ENCODE measurements at places on chromosomes 5 and 9.
A peak's percentile ranks its signal among the peaks of the same experiment; 100 is the strongest.

- no peaks in the 10 kb centered on the region for H3K27me3 ChIP-seq
- H3K4me3 ChIP-seq, result no peak overlapping the region
- no peaks in the 10 kb centered on the region for H3K4me1 ChIP-seq
These were observed 14.7 kb downstream of the CD74 start for GRCh38 chr5:150397782-150398721.

GRCh38 chr9:114989600-114990410 lies 59.4 kb upstream of the TNFSF8 start:
- H3K4me1 ChIP-seq, result no peaks in the 10 kb centered on the region
- H3K36me3 ChIP-seq, result no peaks in the 10 kb centered on the region
- H3K27ac ChIP-seq, result no peak overlapping the region
- DNase-seq, result no peak
- no peak overlapping the region for H3K4me3 ChIP-seq
- H3K27me3 ChIP-seq, result peaks cover 23% of the 10 kb centered on the region

- H3K36me3 ChIP-seq, result no peaks in the 10 kb centered on the region
- no peak overlapping the region for H3K27ac ChIP-seq
- no peak for DNase-seq
These were observed 251.8 kb downstream of the PBX3 start for GRCh38 chr9:125998837-125999503.

GRCh38 chr9:93896093-93896492 lies 59.1 kb downstream of the BARX1 start:
- no peaks in the 10 kb centered on the region for H3K36me3 ChIP-seq
- H3K4me1 ChIP-seq, result no peaks in the 10 kb centered on the region
- H3K27ac ChIP-seq, result no peak overlapping the region
- no peak for DNase-seq

DNA sequence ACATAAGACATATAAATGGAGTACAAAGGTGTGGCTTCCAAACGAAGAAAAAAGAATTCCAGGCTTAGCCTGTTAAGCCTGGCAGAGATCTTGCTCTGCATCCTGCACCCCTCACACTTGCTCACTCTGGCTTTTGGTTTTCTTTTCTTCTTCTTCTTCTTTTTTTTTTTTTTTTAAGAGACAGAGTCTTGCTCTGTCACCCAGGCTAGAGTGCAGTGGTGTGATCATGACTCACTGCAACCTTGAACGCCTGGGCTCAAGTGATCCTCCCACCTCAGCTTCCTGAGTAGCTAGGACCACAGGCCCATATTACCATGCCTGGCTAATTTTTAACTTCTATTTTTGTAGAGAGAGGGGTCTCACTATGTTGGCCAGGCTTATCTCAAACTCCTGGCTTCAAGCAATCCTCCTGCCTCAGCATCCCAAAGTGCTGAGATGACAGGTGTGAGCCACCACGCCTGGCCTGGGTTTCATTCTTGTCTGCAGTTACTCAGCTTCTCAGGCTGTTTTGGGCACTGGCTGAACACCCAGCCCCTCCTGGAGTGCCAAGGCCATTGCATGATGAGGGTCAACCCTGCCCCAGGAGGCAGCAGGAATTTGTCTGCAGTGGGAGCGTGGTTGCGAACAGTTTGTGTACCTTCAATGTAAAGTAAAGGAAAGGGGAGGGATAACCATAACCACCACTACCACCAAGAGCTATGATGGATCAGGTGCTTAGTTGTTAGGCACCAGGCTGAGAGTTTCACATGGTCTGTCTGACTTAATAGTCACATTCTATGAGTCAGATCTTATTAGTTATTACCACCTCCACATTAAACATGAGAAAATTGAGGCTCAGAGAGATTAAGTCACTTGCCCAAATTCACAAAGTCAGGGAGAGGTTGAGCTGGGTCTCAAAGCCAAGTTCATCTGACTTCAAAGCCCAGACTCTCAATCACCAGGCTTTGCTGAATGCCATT lies 219.2 kb upstream of the PANK3 start:
- no peaks in the 10 kb centered on the region for H3K27me3 ChIP-seq
- no peaks in the 10 kb centered on the region for H3K36me3 ChIP-seq
- no peaks in the 10 kb centered on the region for H3K4me1 ChIP-seq

DNA sequence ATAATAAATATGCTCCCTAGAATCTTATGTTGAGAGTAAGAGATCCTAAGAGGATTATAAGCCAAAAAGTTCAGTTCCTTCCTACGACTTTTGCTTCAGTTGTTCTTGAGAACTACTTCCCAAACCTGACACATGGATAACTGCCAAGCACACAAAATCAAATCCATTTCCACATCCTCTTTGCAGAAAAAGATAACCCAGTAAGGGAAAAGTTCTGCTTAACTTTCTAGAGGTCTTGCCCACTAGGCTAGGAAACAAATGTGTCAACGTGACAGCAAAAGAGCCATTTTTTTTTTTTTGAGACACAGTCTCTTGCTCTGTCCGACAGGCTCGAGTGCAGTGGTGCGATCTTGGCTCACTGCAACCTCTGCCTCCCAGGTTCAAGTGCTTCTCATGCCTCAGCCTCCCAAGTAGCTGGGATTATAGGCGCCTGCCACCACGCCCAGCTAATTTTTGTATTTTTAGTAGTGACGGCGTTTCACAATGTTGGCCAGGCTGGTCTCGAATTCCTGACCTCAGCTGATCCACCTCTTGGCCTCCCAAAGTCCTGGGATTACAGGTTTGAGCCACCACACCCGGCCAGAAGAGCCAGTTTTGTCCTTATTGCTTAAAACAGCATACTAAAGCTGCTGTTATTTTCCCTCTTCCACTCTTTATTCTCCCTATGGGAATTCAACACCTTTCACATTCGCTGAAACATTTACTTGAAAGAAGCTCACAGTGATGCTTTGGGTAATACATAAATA lies 24.2 kb downstream of the CSNK1A1 start:
- peaks cover 8% of the 10 kb centered on the region for H3K36me3 ChIP-seq
- H3K27ac ChIP-seq, result no peak overlapping the region
- DNase-seq, result no peak
- H3K27me3 ChIP-seq, result no peaks in the 10 kb centered on the region

- peaks cover 35% of the 10 kb centered on the region for H3K4me1 ChIP-seq
- H3K27ac ChIP-seq, result peak overlapping the region; percentile 84
- H3K4me3 ChIP-seq, result no peak overlapping the region
- peaks cover 13% of the 10 kb centered on the region for H3K36me3 ChIP-seq
- no peaks in the 10 kb centered on the region for H3K27me3 ChIP-seq
- peak; percentile 65 for DNase-seq
These were observed 272.4 kb downstream of the ADAMTS6 start for GRCh38 chr5:65209341-65209740.

GRCh38 chr5:132265336-132266030 lies 8.0 kb downstream of the PDLIM4 start:
- peak overlapping the region; percentile 78 for H3K27ac ChIP-seq
- no peak for DNase-seq
- no peaks in the 10 kb centered on the region for H3K27me3 ChIP-seq
- peaks cover 47% of the 10 kb centered on the region for H3K36me3 ChIP-seq
- no peak overlapping the region for H3K4me3 ChIP-seq
- peaks cover 33% of the 10 kb centered on the region for H3K4me1 ChIP-seq

DNA sequence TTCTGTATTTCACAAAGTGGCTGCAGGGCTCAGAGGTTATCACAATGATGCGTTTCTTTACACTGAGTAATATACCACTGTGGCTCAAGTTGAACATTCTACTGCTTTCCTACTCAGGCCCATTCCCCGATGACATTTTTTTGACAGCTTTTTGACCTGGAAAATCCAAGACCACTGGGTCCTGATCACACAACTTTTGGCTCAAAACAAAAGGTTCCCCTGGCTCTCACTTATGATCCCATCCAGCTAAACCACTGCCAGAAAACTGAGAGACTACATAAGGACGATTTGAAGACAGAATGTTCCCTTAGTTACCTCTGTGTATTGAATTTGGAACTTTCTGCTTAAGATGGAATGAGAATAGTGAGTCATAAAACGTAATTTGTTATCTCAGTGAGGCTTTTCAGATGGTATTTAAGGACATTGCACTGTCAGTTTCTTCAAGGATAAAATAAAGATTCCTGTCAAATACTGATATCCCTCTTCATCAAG lies 78.0 kb upstream of the FBXL7 start:
- no peaks in the 10 kb centered on the region for H3K27me3 ChIP-seq
- no peaks in the 10 kb centered on the region for H3K36me3 ChIP-seq
- H3K4me3 ChIP-seq, result no peak overlapping the region
- H3K4me1 ChIP-seq, result no peaks in the 10 kb centered on the region
- H3K27ac ChIP-seq, result no peak overlapping the region

- DNase-seq, result no peak
- no peaks in the 10 kb centered on the region for H3K36me3 ChIP-seq
- no peak overlapping the region for H3K27ac ChIP-seq
- no peak overlapping the region for H3K4me3 ChIP-seq
- H3K4me1 ChIP-seq, result no peaks in the 10 kb centered on the region
- H3K27me3 ChIP-seq, result no peaks in the 10 kb centered on the region
These were observed 174.8 kb downstream of the ENC1 start for GRCh38 chr5:74465724-74466123.

DNA sequence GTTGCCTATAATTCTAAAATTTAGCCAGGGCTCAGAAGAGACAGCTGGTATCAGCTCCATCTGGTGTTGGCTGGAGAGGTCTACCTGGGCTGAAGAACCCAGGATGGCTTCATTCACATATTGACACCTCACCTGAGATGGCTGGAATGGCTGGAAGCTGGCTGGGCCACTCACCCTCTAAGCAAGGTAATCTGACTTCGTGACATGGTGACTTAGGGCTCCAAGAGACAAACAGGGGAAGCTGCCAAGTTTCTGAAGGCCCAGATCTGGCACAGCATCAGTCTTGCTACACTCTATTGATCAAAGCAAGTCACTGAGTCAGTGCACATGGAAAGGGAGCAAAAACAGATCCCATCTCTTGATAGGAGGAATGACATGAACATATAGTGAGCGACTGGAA lies 102.3 kb downstream of the EPB41L4A start:
- no peaks in the 10 kb centered on the region for H3K27me3 ChIP-seq
- H3K4me3 ChIP-seq, result no peak overlapping the region
- H3K36me3 ChIP-seq, result no peaks in the 10 kb centered on the region
- H3K4me1 ChIP-seq, result no peaks in the 10 kb centered on the region
- no peak overlapping the region for H3K27ac ChIP-seq
